ENCODE measurements at places on chromosomes 6 and 20.

GRCh38 chr6:17983730-17984129 is 3.7 kb downstream of the KIF13A start:
- no peak for DNase-seq

DNA sequence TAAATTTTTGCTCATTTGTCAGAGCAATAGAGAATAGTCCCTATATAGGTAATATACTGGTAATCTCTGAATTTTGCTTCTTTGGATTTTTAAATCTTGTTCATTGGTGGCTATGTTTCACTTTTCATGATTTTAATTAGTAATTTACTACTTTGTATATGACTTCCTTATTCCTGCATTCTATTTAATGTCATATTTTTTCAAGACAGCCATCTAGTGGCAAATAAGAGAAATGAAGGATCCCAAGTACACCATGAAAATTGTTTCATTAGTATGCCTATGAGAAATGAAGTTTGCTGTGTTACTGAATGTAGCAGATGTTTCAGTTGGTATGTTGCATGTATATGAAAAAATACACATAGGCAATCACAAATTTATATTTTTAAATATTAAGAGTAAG is 82.4 kb downstream of the ZNF292 start:
- no peak for DNase-seq

DNA sequence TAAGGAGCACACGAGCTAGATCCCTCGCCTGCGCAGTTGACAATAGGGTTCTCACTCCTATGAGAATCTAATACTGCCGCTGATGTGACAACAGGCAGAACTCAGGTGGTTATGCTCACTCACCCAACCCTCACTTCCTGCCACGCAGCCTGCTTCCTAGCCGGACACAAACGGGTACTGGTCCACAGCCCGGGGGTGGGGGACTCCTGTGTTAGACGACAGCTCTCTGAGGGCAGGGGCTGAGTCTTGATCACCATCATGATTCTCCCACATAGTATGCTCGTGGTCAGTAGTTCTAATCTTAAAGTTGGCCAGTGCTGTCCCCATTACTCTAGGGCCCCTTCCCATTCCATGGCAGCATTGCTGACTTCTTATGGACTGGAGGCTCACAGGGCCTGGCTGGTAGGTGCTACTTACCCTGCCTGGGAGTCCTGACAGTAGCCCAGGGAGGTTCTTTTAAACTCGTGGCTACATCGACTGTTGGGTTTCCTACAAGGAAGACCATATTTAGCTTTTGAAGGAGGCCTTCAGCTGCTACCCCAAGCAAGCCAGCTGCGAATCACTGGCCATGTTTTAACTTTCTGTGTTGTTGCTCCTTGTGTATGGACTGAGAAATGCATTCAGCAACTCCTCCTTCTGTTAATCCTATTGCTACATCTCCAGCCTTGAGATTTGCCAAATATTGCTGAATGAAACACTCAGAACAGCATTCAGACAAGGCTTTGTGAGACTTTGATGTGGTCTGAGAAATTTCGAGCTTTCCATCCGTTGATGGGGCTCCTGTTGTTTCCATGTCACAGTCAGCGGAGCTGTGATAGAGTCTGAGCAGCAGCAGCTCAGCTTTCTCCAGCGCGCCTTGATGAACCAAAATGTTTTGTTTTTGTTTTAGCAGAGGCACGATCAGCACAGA is 300.3 kb downstream of the NRN1 start:
- no peak for DNase-seq

GRCh38 chr6:116945809-116946208 is 68.8 kb downstream of the RFX6 start:
- no peak for DNase-seq

GRCh38 chr6:137025786-137026730 is 18.7 kb downstream of the IL20RA start:
- no peak for DNase-seq

DNA sequence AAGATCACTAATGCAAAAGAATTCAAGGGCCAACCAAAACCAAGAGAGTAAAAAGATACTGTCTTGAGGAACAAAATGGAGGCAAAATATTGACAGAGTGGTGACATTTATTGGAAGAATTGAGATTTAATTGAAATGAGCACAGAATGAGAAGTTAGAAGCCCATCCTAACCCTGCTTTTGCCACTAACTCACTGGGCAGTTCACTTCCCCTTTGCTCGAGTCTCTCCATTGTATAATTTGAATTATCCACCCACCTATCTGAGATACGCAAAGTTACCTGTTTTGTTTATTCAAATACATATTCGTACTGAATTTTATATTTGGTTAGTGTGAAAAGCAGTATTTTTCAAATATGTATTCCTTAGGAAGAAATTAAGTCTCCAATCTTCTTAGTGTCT is 204.5 kb upstream of the PRDM1 start:
- DNase-seq: no peak

GRCh38 chr6:77715588-77715987 is 62.7 kb downstream of the MEI4 start:
- DNase-seq: no peak
